Brain (organoid and tissue), 16 donors: ENCODE measurements at places on chromosomes 6 and 20. TPM values are rescaled to one million over a fixed set of nuclear protein-coding genes. Genes with fewer than 3 reads are reported as not detected.

DNA sequence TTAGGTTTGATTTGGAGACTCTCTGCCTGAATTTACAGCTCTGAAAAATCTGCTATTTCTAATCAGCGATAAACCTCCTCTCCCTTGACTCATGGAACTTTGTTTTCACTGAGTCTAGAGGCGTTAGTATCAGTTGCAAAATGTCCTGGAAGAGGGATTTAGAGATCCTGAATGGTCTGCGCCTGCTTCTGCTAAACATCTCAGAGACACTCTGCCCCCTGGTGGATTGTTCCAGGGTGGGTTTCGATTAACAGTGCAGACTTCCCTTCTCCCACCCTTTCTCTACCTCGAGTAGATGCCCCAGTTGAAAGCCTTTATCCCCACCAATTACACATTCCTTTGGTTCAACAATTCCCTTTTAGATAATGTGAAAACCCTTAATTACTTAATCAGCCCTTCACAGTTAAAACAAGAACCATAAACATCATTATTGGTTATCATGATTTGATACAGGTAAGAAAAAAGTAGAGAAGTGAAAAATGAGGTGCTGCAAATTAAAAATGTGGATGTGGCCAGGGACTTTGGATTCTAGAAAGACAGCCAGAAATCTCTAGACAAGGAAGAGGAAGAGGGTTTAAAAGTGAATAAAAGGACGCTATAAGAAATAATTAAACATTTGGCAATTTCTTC is 5.5 kb downstream of the HTR1B start:
- DNase-seq = peak; percentile 88

DNA sequence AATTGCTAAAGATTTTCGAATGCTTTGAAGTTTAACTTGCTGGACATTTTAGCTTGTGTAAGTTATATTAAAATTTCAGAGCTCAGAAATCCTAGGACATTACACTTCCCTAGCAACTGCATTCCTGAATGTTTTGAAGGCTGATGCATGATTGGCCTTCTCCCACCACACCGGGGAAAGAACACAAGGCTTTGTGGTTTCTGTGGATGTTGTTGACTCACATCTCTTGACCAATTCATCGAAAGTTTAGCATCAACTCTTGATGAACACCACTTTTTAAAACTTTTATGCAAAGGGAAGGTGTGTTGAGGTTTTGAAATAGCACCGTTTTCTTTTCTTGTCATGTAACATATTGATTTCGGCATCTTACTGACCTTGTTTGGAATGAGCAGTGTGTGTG is 81.1 kb downstream of the RIMS1 start:
- no peak for DNase-seq

DNA sequence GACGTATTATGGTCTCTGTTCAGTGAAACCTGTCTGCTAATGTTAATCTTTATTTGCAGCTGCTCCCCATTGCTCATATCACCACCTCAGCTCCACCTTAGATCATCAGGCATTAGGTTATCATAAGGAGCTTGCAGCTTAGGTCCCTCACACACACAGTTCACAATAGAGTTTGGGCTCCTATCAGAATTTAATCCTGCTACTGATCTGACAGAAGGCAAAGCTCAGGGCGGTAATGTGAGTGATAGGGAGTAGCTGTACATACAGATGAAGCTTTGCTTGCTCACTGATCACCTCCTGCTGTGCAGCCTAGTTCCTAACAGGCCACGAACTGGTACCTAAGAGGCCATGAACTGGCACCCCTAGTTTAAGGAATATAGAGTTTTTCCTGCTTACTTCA is 989.7 kb downstream of the EYS start:
- DNase-seq = no peak

- peak; percentile 100 for DNase-seq
Measured at GRCh38 chr20:5658912-5659345, 91.3 kb upstream of the SHLD1 start.

DNA sequence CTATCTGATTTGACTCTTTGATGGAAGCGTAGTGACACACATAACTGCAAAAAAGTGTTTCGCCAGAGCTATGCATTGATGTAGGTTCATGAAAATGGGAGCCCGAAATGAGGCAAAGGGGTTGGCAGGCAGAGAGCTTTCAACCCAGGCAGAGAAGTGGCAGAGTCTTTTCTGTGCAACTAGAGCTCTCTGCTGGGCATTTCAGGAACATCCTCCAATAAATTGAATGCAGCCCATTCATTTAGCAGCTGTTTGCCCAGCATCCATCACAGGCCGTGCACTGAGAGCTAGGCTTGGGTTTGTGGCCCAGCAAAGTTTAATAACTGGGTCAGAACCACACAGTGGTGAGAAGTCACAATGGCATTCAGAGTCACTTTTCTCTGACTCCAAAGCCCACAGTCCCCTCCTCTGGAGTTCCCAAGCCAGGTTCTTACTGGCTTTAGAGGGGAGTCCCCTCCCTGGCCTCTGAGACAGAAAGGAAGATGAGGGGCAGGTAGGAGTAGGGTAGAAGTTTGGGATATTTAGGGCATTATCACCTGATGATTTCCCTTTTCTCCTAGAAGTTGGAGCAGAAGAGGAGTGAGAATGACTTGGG is 31.8 kb upstream of the ELMO2 start:
- DNase-seq = peak; percentile 85

GRCh38 chr6:39228992-39229767 is at the start of gene KCNK5:
Gene KCNK5, minus strand, starts transcription at chr6:39229475. Its CDS starts 364 bp downstream, at chr6:39229111.
- peak; percentile 38 for DNase-seq

MACROD2 gene
- 9.0 TPM for polyA plus RNA-seq

- no peak for DNase-seq
Measured at GRCh38 chr6:89736893-89737292, 82.7 kb downstream of the MDN1 start.

VWA7 gene
- polyA plus RNA-seq = 8.1 TPM

CST7 gene
- 2.0 TPM for polyA plus RNA-seq

ULBP3 gene
- polyA plus RNA-seq = not detected

NKX2-4 gene
- polyA plus RNA-seq = not detected
